ENCODE measurements at places on chromosomes 5 and 9. TPM values are rescaled to one million over a fixed set of nuclear protein-coding genes. Genes with fewer than 3 reads are reported as not detected.

Gene TAF1L
- not detected for total RNA-seq

Gene EIF4EBP3
- 10.6 TPM for total RNA-seq

DNA sequence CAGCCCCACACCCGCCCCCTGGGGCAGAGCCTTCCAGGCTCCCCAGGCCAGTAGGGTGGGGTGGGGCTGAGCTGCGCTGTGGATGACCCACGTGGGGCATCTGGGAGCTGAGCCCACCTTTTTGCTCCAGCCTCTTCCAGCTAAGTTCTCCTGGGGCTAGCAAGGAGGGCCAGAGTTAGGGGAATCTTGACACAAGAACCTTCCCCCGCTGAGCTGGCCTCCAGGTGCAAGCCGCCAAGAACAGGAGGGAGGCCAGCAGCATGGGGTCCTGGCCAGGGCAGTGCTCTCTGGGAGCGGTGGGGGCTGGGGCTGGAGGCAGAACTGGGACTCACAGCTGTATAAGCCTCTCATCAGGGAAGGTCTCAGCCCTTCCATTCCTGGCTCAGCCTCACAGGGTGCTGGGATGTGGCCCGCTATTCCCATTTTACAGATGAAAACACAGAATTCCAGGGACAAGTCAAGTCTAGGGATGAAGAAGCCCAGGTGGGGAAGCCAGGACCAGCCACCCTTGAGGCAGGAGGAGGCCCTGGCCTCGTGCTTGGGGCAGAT, 21.5 kb downstream of the SARDH start:
- DNase-seq = no peak
- no peak overlapping the region for H3K4me3 ChIP-seq
- H3K27ac ChIP-seq = no peak overlapping the region
- no peaks in the 10 kb centered on the region for H3K36me3 ChIP-seq
- H3K27me3 ChIP-seq = peaks cover 43% of the 10 kb centered on the region

DNA sequence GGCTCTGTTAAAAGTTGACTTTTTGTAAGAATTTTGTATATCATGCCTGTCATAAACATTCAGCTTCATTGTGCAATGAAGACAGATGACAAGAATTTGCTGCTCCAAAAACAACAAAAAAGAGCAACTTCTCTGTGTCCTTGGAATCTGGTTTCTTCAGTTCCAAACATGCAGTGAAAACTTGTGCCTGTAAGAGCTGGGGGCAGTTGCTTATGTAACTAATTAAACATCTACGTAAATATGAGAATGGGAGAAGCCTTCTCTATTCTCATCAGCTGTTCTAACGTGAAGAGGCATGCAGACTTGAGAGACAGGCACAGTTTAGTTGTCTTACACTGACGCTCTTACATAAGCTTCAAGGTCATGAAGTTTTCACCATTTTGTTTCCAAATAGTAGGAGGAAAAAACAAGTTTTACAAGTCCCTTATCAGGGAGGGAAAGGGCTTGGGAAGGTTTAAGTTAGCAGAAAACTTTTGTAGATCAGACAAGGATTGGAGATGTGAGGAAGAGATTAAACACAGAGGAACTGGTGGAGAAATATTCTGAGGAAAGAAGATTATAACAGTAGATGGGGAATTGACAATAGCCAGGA, 170.4 kb downstream of the RFK start:
- no peaks in the 10 kb centered on the region for H3K27me3 ChIP-seq
- DNase-seq = no peak
- H3K36me3 ChIP-seq = no peaks in the 10 kb centered on the region
- H3K27ac ChIP-seq = no peak overlapping the region
- no peaks in the 10 kb centered on the region for H3K4me1 ChIP-seq

DNA sequence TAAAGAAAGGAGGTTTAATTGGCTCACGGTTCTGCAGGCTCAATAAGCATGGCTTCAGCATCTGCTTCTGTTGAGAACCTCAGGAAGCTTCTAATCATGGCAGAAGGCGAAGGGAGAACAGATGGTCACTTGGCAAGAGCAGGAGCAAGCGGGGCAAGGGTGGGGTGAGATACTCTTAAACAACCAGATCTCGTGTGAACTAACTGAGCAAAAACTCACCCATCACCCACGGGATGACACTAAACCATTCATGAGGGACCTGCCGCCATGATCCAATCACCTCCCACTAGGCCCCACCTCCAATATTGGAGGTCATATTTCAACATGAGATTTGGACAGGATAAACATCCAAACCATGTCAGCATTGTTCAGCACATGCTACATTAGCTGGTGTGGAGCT, 89.1 kb upstream of the HAND1 start:
- H3K27ac ChIP-seq = no peak overlapping the region
- H3K36me3 ChIP-seq = no peaks in the 10 kb centered on the region
- peaks cover 4% of the 10 kb centered on the region for H3K27me3 ChIP-seq
- no peak overlapping the region for H3K4me3 ChIP-seq

Gene OTP
- not detected for total RNA-seq

Gene CCL27
- not detected for total RNA-seq

GRCh38 chr5:87541033-87541432, 128.3 kb upstream of the CCNH start:
- no peaks in the 10 kb centered on the region for H3K36me3 ChIP-seq
- no peaks in the 10 kb centered on the region for H3K27me3 ChIP-seq
- no peak overlapping the region for H3K4me3 ChIP-seq
- H3K27ac ChIP-seq = no peak overlapping the region
- H3K4me1 ChIP-seq = no peaks in the 10 kb centered on the region
- DNase-seq = no peak

DNA sequence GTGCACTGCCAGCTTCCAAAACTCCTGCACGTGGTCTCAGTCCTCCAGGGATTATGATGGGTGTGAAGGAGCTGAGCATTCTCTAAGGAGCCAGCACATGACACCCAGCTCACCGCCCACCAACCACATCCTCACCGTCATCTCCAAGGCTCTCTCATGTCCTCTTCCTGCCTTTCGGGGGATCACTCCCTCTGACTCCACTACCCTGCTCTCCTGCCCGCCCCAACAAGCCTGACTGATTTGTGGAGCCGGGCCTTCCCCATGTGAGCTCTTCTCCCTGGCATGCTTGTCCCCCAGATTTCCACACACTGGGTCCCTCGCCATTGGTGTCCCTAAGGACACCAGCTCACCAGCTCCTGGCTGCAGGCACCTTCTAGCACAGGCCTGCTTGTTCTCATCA, 1.9 kb downstream of the ABO start:
- DNase-seq = no peak
- H3K27ac ChIP-seq = no peak overlapping the region
- H3K4me3 ChIP-seq = no peak overlapping the region
- no peaks in the 10 kb centered on the region for H3K4me1 ChIP-seq
- H3K36me3 ChIP-seq = no peaks in the 10 kb centered on the region

Gene TAF11L5
- not detected for total RNA-seq

DNA sequence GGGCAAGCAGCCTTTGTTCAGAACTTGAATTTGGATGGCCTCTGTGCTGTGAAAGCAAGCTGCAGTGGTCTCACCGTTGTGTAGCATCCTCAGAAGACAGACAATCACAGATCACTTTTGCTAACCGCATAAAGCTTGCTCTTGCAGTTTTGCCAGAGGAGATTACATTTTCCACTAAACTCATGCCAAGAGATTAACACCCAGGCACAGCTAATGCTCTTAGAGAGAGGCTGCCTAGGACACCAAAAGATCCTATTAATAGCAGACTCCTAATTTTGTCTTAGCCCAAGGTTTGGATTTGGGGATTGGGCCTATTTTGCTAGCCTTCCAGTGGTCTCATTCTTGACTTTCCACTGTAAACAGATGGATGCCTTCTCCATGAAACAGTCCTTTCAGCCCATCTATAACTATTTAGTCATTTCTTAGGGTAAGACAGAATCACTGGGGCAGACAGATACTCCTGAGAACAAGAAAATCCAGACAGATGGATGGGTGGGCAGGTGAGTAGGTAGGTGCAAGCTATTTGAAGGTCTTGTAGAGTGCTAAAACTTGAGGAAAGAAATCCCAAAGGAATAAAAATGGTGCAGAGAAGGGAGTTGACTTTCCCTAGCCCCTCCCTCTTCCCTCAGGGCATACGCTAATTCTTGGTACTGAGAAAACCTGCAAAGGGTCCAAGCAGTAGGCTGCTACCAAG, 506.2 kb downstream of the SPOCK1 start:
- no peak for DNase-seq
- H3K4me1 ChIP-seq = no peaks in the 10 kb centered on the region
- H3K27me3 ChIP-seq = no peaks in the 10 kb centered on the region
- no peaks in the 10 kb centered on the region for H3K36me3 ChIP-seq

GRCh38 chr5:172399826-172400225, 54.5 kb downstream of the SH3PXD2B start:
- H3K36me3 ChIP-seq = no peaks in the 10 kb centered on the region
- no peak overlapping the region for H3K27ac ChIP-seq
- DNase-seq = no peak
- no peaks in the 10 kb centered on the region for H3K4me1 ChIP-seq
- H3K27me3 ChIP-seq = peaks cover 16% of the 10 kb centered on the region

Gene LMX1B
- total RNA-seq = not detected

Gene RANBP3L
- total RNA-seq = not detected

GRCh38 chr9:99021512-99021911, 77.8 kb downstream of the COL15A1 start:
- no peaks in the 10 kb centered on the region for H3K27me3 ChIP-seq
- DNase-seq = no peak
- no peaks in the 10 kb centered on the region for H3K36me3 ChIP-seq
- H3K27ac ChIP-seq = no peak overlapping the region
- H3K4me1 ChIP-seq = no peaks in the 10 kb centered on the region

Gene PGGT1B
- 45.6 TPM for total RNA-seq

DNA sequence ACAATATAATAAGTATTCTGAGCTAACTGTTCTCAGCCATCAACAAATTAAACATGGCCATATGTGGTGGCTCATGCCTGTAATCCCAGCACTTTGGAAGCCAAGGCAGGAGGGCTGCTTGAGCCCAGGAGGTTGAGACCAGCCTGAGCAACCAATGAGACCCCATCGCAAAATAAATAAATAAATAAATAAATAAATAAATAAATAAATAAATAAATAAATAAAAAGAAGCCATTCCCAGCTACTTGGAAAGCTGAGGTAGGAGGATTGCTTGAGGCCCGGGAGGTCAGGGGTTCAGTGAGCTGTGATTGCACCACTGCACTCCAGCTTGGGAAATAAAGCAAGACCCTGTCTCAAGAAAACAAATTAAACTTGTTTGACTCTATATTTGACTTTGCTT, 1256.4 kb downstream of the EFNA5 start:
- no peak overlapping the region for H3K27ac ChIP-seq
- no peak overlapping the region for H3K4me3 ChIP-seq
- no peaks in the 10 kb centered on the region for H3K27me3 ChIP-seq
- no peaks in the 10 kb centered on the region for H3K36me3 ChIP-seq
- DNase-seq = no peak

GRCh38 chr5:134435560-134435959, 23.9 kb upstream of the CDKN2AIPNL start:
- no peak for DNase-seq
- no peaks in the 10 kb centered on the region for H3K4me1 ChIP-seq
- peaks cover 10% of the 10 kb centered on the region for H3K27me3 ChIP-seq

DNA sequence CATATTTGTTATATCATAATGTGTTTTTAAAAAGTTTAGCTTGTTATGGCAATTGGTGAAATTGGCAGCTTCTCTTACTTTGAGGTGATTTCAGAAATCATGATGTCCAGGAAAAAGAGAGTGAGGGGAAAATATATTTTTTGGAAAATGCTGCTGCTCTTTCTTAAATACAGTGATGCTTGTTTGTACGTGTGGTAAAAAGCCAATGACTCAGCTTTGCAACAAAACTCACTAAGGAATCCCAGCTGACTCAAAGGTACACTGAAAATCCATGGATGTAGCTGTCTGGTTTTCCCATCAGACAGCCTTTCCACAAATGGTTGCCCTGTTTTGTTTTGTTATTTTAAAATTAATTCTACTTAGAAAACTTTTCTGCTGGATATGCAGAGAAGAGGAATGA, 306.4 kb upstream of the PAPPA start:
- H3K36me3 ChIP-seq = no peaks in the 10 kb centered on the region
- H3K4me1 ChIP-seq = no peaks in the 10 kb centered on the region
- no peak overlapping the region for H3K27ac ChIP-seq
- no peak overlapping the region for H3K4me3 ChIP-seq
- no peak for DNase-seq

Gene VCAN
- 1.1 TPM for total RNA-seq

GRCh38 chr5:38722918-38723317, 122.9 kb upstream of the OSMR start:
- peaks cover 4% of the 10 kb centered on the region for H3K27me3 ChIP-seq
- H3K4me1 ChIP-seq = no peaks in the 10 kb centered on the region
- no peak overlapping the region for H3K4me3 ChIP-seq
- DNase-seq = no peak

GRCh38 chr5:153714798-153715197, 224.3 kb downstream of the GRIA1 start:
- H3K4me1 ChIP-seq = no peaks in the 10 kb centered on the region
- H3K36me3 ChIP-seq = no peaks in the 10 kb centered on the region
- H3K27me3 ChIP-seq = no peaks in the 10 kb centered on the region

Gene AGXT2
- total RNA-seq = not detected

Gene SLC38A9
- 25.9 TPM for total RNA-seq

DNA sequence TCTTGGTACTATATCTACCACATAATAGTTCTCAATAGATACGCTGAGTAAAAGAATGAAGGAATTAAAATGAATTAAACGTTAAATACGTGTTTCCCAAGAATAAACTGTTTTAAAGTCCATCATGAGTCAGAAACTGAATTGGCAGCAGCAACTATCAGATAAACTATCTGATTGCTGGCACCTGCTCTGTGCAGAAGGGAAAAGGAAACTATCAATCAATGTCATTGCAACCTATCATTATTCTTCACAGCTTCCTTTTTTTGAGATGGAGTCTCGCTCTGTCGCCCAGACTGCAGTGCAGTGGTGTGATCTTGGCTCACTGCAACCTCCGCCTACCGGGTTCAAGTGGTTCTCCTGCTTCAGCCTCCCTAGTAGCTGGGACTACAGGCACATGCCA, 8.8 kb upstream of the WDR36 start:
- H3K27ac ChIP-seq = no peak overlapping the region
- peaks cover 3% of the 10 kb centered on the region for H3K27me3 ChIP-seq
- DNase-seq = no peak
- H3K4me3 ChIP-seq = no peak overlapping the region

Gene GABBR2
- total RNA-seq = not detected

Measured in T-cell (primary cell).